ENCODE measurements at places on chromosomes 5 and 9. TPM values are rescaled to one million over a fixed set of nuclear protein-coding genes. Genes with fewer than 3 reads are reported as not detected.

GRCh38 chr5:172450861-172451695 lies 3.2 kb downstream of the SH3PXD2B start:
- H3K4me1 ChIP-seq: peaks cover 27% of the 10 kb centered on the region
- H3K4me3 ChIP-seq: no peak overlapping the region

DNA sequence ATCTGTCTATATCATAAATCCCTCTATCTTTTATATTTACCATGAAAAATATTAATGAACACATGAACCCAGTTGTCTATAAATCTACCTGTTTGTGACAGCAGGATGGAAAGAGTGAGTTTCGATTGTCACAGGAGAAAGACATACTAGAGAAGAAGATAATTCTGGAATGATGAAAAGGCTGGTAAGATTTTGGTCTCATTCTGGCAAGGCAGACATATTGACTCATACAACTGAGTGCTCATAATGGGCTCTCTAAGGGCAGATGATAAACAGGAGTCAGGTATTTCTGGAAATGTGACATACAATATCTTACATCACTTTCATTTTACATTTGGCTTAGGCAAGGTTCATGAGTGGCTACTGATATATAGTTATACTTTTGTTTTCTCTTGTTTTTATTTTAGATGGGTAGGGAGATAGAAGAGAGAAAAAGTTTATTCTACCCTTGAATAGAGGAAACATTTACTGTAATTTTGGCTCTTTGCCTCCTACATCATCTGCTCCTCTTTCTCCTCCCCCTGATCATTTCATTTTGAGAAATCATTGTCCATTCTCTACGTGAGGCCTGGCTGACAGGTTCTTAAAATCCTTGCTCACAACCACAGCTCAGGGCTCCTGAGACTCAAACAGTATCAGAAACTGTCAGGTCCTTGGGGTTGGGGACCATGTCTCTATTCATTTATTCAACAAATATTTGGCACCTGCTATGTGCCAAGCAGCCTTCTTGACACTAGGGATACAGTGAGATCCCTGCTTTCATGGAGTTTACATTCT lies 14.4 kb downstream of the ELOVL7 start:
- no peak for DNase-seq
- no peaks in the 10 kb centered on the region for H3K36me3 ChIP-seq
- no peak overlapping the region for H3K27ac ChIP-seq
- no peak overlapping the region for H3K4me3 ChIP-seq

- DNase-seq: no peak
- no peaks in the 10 kb centered on the region for H3K4me1 ChIP-seq
- H3K27me3 ChIP-seq: no peaks in the 10 kb centered on the region
- no peak overlapping the region for H3K27ac ChIP-seq
- no peaks in the 10 kb centered on the region for H3K36me3 ChIP-seq
- H3K4me3 ChIP-seq: no peak overlapping the region
These were observed 191.5 kb upstream of the CLINT1 start for GRCh38 chr5:158050421-158050820.

DNA sequence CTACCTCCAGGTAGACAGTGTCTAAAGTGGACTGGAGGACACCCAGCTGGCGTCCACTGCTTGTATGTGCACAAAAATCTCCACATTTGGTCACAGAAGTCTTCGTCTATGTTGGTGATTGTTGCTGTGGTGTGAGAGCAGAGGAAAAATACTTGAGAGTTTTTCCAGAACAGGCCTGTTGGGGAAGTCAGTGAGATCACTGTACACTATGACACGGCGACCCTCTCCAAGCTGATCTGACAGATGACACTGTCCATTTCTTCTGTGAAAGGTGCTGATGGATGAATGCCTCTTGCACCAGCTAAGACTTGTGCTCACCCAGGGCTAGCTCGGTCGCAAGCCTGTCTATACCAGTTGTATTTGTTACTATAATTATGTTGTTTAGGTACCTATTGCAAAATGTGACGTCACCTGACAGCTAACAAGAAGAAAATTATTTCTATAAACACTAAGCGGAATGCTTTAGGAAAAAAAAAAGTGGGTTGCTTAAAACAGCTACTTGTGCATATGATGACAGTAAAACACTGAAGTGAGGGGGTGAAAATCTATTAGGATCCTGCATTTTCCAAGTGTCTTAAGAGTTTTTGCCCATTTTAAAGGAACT lies 142.3 kb downstream of the ROR2 start:
- no peak overlapping the region for H3K27ac ChIP-seq
- no peaks in the 10 kb centered on the region for H3K4me1 ChIP-seq
- no peak overlapping the region for H3K4me3 ChIP-seq

DNA sequence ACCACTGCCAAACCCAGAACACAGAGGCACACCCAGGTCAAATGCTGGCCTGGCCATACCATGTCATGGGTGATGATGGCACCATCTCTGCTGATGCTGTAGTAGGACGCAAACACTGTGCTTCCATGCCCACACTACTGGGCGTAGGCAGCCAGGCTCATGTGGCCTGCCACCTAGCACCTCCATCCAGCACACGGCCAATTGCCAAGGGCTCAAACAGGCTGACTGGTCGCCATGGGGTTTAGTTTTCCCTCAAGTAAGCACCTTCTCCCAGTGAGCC lies 39.4 kb downstream of the BICD2 start:
- H3K36me3 ChIP-seq: peaks cover 33% of the 10 kb centered on the region
- no peak overlapping the region for H3K27ac ChIP-seq
- H3K4me1 ChIP-seq: no peaks in the 10 kb centered on the region
- no peak overlapping the region for H3K4me3 ChIP-seq
- no peaks in the 10 kb centered on the region for H3K27me3 ChIP-seq

- no peak overlapping the region for H3K27ac ChIP-seq
- H3K36me3 ChIP-seq: no peaks in the 10 kb centered on the region
- H3K4me3 ChIP-seq: no peak overlapping the region
These were observed 132.7 kb downstream of the PDE4D start for GRCh38 chr5:59760785-59761348.

GRCh38 chr5:5777013-5777412 lies 354.5 kb downstream of the ICE1 start:
- H3K36me3 ChIP-seq: no peaks in the 10 kb centered on the region
- no peaks in the 10 kb centered on the region for H3K27me3 ChIP-seq
- no peak overlapping the region for H3K27ac ChIP-seq
- H3K4me3 ChIP-seq: no peak overlapping the region

DNA sequence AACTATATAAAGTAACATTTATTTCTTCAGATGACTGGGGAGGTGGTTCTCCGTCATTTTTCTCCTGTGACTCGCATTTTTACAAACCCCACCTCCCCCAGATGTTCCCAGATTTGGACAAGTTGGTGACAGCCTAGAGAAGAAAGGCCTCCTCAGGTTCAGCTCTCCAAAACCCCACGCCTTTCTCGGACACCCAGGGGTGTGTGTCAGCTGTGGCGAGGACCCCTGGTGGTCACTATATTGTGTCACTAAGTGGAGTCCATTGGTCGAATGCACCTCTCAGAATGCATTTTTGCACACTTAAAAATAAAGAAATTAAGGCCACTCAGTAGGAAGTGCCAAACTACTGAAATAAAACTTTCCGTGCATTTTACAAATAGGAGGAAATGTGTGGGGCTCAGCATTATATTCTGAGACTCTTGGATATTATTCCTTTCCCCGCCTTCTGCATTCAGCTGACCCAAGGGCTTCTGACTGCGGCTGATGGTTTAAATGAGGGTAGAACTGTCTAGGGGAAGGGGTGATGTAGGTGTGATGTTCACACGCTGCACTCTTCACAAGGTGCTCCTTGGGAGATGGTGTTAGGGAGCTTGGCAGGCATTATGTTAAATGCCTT lies 47.6 kb downstream of the ACO1 start:
- H3K4me1 ChIP-seq: no peaks in the 10 kb centered on the region
- H3K27me3 ChIP-seq: no peaks in the 10 kb centered on the region
- peak; percentile 55 for DNase-seq

The C9orf85 gene
- total RNA-seq: 11.3 TPM

The IFNA2 gene
- total RNA-seq: not detected

GRCh38 chr5:180284149-180284548 lies 7.7 kb downstream of the MAPK9 start:
- H3K4me3 ChIP-seq: no peak overlapping the region
- H3K27me3 ChIP-seq: no peaks in the 10 kb centered on the region

The FAM81B gene
- total RNA-seq: not detected

GRCh38 chr9:130453487-130453886 lies 8.7 kb downstream of the ASS1 start:
- no peak overlapping the region for H3K4me3 ChIP-seq
- peaks cover 7% of the 10 kb centered on the region for H3K4me1 ChIP-seq
- no peaks in the 10 kb centered on the region for H3K27me3 ChIP-seq
- peaks cover 3% of the 10 kb centered on the region for H3K36me3 ChIP-seq
- H3K27ac ChIP-seq: no peak overlapping the region

The KDM3B gene
- 85.2 TPM for total RNA-seq

GRCh38 chr5:168656633-168657032 lies 77.5 kb upstream of the PANK3 start:
- DNase-seq: no peak
- H3K36me3 ChIP-seq: no peaks in the 10 kb centered on the region
- peak overlapping the region; percentile 60 for H3K27ac ChIP-seq
- no peaks in the 10 kb centered on the region for H3K27me3 ChIP-seq
- no peaks in the 10 kb centered on the region for H3K4me1 ChIP-seq

- no peak overlapping the region for H3K4me3 ChIP-seq
- no peaks in the 10 kb centered on the region for H3K27me3 ChIP-seq
These were observed 10.7 kb upstream of the STK32A start for GRCh38 chr5:147223948-147224791.

The GNG10 gene
- total RNA-seq: 15.8 TPM

The ZNF300 gene
- total RNA-seq: 17.3 TPM

- no peak overlapping the region for H3K27ac ChIP-seq
- no peaks in the 10 kb centered on the region for H3K36me3 ChIP-seq
- no peaks in the 10 kb centered on the region for H3K27me3 ChIP-seq
These were observed 154.2 kb upstream of the TSLP start for GRCh38 chr5:110917161-110917875.

The ZNF618 gene
- 2.8 TPM for total RNA-seq

The ZNG1F gene
- 27.8 TPM for total RNA-seq
